COLO829 (cell line): ENCODE measurements at places on chromosomes 4 and X.
A peak's percentile ranks its signal among the peaks of the same experiment; 100 is the strongest.

DNA sequence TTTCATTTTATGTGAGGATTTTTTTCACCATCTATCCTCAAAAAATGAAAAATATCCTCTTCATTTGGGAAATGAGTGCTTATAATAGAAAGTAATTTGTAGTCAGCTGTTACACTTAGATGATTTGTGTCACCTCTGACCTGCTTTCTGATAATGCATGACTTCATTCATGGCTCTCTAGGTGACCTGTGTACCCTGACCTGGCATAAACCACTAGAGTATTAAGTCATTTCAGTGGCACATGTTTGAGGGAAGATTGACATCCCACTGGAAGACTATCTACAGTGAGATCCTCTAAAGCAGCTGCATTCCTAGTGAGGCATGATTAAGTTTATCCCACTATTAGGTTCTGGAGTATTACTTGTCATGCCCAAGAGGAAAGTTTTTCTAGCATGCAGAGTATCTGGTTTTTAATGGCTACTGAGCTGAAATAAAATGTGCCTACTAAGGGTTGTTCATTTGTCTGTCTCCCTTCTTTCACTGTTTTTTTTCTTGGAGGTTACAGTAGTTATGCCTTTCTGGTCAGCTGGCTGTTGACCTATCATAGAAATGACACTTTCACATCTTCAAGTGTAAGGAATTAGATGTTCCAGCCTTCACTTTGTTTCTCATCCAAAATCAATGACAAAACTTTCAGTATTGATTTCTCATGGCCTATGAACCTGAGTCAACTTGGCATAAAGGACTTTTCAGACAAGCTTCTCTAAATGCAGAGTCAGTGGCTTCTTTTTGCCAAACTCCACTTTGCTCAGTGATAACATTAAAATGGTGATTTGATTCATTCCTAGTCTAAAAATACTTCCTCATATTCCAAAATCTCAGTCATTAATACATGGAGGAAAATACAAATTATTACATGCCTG, 33.1 kb downstream of the TET2 start:
- no peak for DNase-seq

DNA sequence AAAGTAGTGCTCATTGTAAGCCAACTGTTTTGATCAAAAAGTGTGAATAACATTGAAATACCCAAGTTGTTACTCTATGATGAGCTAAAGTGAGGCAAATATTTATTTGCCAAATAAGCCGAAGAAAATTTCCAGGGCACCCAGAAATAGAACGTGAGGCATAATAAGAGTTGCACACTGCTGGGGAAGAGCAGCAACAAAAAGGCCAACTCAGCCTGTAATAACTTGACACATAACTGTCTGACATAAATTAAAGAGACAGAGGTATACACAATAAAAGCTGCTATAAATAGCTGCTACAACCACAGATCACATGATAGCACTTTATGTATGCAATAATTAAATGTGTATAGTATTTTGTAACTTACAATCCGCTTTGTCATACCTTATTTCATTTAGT, 2.0 kb upstream of the ABCB7 start:
- no peak for DNase-seq

- DNase-seq, result peak; percentile 66
Observed at GRCh38 chr4:140152013-140152703, 1.8 kb downstream of the MAML3 start.

GRCh38 chr4:87086143-87086805, 134.1 kb downstream of the KLHL8 start:
- DNase-seq, result no peak

DNA sequence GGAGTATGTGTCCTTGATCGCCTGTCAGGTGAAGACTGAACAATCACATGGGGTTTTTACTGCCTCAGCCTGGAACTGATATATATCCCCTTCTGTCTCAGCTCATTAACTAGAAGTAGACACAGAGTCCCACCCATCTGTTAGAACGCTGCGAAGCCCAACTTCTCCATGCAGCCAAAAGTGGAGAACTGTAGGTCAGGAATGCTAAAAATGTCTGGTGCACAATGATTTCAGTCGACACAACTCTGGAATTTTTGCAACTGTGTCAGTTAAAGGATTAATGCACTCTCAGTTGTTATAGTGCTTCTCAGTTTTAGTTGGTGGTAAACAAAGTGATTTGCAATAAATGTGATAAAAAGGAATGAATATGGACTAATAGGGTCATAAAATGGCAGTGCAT, 287.2 kb downstream of the INPP4B start:
- no peak for DNase-seq

DNA sequence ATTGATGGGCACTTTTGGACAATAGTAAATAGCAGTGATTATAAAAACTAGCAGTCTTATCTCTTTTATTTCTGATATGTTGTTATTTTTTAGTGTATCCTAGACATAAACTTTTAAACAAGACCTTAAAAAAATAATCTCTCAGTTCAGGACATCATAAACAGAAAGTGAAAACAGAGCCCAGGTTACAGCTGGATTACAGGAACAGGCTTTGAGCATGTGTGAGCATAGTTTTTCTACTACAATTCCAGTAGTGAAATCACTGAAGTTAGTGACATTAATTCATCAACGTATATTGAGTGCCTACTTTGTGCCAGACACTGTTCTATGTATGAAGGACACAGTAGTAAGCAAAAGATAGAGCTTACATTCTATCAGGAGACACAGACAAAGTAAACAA, 16.9 kb downstream of the TRIM75 start:
- DNase-seq, result no peak

DNA sequence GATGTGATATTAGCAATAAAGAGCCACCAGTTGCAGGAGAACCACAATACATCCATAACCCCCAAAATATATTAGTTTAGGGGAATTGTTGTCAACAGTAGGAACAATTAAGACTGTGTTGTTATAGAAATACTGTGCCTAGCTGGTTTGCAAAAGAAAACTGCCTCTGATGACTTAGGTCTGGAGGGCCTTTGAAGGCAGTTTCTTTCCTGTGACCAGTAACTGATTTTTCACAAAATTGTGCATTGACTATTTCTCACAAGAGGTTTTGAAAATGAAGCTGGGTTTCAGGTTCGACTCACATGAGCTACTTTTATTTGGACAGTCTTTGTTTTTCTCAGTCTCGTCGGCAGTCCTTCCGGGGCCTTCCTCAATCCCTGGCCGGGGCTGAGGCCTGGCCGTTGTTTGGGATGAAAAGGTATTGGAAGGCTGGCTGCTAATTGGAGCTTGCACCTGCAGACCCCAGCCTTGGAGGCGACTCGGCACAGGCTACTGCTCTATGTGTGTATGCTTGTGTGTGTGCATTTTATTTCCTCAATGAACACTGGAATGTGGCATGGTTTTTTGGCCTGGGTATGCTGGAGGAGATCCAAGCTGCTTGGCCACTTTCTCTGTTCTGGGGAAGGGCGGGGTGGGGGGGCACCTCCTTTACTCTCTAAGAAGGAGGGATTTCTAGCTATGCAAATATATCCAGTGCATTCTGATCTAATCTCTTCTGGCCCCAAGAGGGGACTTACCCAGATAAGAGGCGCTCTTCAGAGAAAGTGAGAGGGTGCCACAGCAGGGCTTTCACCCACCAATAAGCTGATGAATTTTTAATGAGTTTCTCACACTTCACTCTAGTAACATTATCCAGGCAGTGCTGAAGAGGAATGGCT, 49.5 kb upstream of the LNX1 start:
- DNase-seq, result no peak

DNA sequence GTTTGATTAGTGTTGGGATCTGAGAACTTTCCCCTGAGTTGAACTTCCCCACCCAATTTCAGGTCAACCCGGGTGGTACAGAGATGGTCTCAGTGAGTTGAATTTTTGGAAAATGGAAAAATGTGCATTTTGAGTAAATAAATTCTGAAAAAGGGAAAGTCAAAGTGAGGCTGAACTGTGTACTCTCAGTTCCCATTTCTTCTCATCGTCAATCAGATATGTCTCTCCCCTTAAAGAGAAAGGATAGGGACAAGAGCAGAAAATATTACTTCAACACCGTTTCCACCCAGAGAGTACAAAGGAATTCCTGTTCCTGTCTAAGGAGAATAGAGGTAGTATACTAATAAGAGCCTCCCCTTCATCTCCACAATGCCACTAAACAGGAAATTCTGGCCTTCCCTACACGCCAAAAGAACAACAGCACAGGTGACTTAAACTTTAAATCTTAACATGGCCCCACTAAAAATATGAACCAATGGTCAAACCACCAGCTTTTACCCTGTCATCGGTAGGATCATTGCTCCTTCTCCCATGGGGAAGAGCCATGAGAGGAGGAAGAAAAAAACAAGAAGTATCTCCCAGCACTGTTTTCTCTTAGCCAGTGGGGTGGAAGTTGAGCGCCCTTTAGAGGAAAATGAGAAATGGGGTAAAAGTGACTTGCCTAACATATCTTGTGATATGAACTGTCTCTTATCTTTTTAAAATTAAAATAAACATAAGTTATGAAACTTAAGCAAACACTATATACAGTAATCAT, 30.3 kb downstream of the BMP3 start:
- no peak for DNase-seq

- DNase-seq, result no peak
Observed at GRCh38 chr4:41541687-41542094, 3.7 kb downstream of the LIMCH1 start.

DNA sequence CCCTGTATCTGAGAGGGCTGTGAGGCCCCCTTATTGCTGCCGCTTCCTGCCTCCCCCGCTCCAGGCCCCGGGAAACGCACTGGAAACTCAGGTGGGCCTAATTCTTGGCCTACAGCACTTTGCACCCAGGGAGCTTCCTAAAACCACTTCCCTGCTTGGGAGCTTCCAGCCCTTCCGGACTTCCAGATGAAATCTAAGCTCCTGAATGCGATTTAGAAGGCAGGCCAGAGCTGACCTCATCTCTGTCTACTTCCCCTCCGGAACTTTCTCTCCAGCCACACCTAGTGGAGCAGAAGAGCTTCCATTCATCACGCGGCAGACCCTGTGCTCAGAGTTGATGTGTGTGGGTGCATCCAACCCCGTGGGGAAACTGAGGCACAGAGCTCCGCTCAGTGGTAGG, 84.2 kb downstream of the SORCS2 start:
- no peak for DNase-seq

GRCh38 chrX:143378851-143379250, 138.4 kb downstream of the SPANXN3 start:
- peak; percentile 0 for DNase-seq

GRCh38 chrX:66676413-66676812, 37.5 kb upstream of the EDA2R start:
- DNase-seq, result no peak

- DNase-seq, result no peak
Observed at GRCh38 chr4:152168987-152169616, 366.8 kb downstream of the FBXW7 start.

DNA sequence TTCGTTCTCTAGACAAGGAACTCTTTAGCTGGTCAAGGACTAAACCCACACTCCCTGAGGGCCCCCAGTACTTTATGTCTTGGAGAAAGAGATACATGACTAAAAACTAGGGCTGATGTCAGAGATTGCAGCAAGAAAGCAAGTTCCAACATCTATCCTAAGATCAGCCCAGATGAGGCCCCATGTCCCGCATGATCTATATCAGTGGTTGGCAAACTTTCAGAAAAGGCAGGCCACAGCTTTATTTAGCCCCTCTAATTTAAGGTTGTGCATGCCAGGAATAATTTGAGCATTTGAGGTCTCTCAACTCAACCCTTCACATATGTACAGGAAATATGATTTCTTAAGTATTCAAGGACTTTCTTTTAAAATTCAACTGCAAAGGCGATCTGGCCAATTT, 44.1 kb upstream of the FRMD7 start:
- no peak for DNase-seq

GRCh38 chr4:101356928-101357327, 9.6 kb upstream of the PPP3CA start:
- DNase-seq, result peak; percentile 26

- no peak for DNase-seq
Observed at GRCh38 chrX:9604111-9604907, 139.5 kb downstream of the TBL1X start.

DNA sequence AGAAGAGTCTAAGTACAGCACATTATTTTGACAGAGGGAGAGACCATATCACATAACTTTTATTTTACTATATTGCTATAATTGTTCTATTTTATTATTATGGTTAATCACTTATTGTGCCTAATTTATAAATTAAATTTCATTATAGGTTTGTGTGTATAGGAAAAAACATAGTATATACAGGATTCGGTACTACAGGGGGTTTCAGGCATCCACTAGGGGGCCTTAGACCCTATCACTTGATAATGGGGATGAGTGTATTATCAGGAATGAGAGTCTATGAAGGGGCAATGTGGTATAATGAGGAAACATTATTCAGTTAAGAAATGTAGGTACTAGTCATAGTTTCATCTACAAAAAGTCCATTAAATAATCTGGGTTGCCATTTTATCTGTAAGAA, 833.1 kb downstream of the C4orf33 start:
- peak; percentile 4 for DNase-seq

DNA sequence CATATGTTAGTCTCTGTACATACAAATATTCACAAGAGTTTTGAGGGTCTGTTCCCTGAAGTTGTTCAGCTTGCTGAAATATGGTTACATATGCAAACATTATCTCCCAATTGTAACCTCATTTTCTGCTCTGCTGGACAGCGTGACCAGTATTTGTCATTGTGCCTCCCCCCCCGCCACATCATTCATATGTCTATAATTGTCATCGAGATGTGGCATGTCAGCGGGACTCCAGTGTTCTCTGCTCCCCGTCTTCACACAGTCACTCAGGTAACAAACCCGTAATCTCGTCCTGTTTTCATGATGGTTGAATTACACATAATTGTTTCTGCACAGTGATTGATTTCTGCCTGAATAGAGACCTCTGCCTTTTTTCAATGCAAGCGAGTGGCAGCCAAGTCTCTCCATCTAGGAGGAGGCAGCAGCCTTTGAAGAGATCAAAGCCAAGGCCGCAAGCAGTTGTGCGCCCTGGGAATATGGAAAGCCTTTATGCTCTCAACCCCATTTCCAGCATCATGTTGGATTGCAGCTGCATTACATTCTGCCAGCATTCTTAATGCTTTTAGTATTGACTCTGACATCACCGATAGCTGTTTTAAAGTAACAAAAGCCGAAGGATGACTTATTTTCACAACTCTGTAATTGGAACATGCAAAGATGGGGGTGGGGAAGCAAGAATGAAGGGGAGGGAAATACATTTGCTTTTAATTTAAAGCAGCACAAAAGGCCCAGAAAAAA, 27.4 kb downstream of the LEF1 start:
- DNase-seq, result no peak
